Stimulated activated CD4-positive, alpha-beta T cell treated with anti-CD3 and anti-CD28 coated beads, Interleukin-1b, Interleukin-23, amount 100 ng/mL, for 24 hours (primary cell): ENCODE measurements at places on chromosomes 1 and 21.

- no peak for DNase-seq
Measured at GRCh38 chr1:45455162-45455561, 35.8 kb downstream of the TESK2 start.

DNA sequence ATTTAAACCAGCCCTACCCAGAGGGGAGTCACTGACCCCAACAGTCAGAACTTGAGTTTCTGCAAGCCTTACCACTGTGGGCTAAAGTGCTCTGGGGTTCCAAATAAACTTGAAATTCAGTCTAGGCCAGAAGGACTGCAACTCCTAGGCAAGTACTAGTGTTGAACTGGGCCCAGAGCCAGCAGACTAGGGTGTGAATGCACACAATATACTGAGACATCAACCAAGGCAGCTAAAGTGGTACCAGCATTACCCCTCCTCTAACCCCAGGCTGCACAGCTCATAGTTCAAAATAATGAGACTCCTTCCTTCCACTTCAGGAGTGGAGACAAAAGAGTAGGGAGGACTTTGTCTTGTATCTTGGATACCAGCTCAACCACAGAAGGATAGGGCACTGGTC, 18.9 kb upstream of the IL20 start:
- DNase-seq, result no peak

DNA sequence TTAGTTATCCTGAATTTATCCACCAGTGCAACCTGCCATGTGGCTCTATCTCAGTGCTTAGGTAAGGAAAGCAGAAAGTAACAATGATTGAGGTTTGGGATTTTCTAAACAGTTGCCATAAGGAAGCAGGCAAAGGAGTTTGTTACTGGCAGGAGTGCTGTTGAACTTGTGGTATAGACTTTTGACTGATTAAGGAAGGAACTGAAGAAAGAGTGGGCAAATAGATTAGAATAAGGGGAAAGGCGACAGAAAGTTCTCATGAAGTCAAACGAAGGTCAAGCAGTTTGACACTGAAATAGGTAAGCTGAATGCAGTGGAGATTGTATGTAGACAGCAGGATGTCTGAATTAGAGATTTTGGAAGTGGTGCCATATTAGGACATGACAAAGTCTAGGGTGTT, 24.2 kb upstream of the CR2 start:
- DNase-seq, result no peak

- DNase-seq, result no peak
Measured at GRCh38 chr1:50633465-50633864, 210.2 kb upstream of the DMRTA2 start.

GRCh38 chr1:244010191-244010590, 40.9 kb upstream of the ZBTB18 start:
- no peak for DNase-seq

DNA sequence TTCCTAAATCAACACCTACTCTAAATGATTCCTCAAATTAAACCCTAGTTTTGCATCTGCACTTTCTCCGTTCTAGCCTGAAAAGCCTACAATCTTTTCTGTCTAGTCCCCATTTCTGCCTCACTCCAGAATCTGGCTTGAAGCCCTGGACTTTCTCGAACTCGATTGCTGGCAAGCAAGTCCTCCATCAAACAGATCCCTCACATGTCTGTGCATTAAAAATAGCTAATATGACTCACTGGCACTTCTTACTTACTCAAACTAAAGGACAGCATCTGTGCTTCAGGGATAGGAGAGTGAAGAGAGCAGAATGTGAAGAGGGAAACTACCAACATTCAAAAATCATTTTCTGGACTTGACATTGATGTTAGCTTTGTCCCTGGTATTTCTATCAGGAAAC, 51.8 kb upstream of the CXADR start:
- DNase-seq, result no peak

GRCh38 chr21:40162075-40162474, 294.8 kb downstream of the PCP4 start:
- no peak for DNase-seq

GRCh38 chr1:207089627-207090355, 1.1 kb downstream of the C4BPB start:
- no peak for DNase-seq

DNA sequence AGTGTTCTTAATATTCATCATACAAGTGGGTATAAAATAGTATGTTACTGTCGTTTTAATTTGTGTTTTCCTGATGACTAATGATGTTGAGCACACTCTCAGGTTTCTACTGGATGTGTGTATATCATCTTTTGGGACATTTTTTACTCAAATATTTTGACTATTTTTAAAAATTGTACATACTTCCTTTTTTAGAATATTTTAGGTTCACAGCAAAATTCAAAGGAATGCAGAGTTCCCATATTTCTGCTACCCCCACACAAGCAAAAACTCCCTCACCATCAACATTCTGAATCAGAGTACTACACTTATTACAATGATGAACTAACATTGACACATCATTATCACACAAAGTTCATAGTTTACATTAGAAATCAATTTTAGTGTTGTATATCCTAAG, 114.5 kb downstream of the DPYD start:
- no peak for DNase-seq

- no peak for DNase-seq
Measured at GRCh38 chr1:24695202-24695974, 49.9 kb upstream of the CLIC4 start.

GRCh38 chr21:26833011-26833410, 12.2 kb downstream of the ADAMTS1 start:
- no peak for DNase-seq

DNA sequence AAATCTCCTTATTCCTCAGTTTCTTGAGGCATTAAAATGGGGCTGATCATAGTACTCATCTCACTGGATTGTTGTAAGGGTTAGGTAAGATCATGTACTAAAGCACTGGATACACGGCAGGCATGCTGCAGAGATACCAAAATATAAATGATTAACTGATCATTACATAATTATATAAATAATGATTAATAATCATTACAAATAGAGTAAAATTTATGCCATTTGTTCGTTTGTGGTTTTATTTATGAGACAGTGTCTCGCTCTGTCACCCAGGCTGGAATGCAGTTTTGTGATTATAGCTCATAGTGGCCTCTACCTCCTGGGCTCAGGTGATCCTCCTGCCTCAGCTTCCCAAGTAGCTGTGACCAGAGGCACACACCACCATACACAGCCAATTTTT, 140.7 kb downstream of the HHAT start:
- no peak for DNase-seq

DNA sequence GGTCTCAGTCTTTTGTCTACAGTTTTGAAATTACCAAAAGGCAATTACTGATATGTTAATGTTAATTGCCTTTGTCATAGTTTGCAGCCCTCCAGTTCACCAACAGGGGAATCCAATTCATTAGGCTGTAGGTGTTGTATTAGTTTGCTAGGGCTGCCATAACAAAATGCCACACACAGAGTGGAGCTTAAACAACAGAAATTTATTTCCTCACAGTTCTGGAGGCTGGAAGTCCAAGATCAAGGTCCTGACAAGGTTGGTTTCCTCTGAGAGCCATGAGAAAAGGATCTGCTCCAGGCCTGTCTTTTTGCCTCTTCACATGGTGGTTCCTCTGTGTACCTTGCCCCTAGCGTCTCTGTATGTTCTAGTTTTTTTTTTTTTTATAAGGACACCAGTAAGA, 1.3 kb downstream of the RTCA start:
- no peak for DNase-seq

DNA sequence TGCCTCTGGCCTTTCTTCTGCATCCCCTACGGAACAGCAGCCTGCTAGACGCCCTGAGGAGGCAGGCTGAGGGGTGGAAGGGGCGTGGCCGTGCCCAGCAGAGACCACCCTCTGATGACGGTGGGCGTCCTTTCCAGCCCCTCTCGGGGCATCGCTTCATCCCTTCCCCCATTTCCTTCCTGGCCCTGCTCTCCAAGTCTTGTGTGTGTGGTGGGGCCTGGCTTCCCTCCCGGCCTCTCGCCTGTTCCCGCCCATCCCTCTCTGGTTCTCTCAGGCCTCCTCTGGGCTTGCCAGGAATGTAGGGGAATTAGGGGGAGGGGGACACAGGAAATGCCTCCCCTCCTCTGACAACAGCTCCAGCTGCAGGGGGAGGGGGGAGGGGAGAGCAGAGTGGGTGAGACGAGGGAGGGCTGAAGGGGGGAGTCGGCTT, 51.1 kb downstream of the SKI start:
- no peak for DNase-seq

DNA sequence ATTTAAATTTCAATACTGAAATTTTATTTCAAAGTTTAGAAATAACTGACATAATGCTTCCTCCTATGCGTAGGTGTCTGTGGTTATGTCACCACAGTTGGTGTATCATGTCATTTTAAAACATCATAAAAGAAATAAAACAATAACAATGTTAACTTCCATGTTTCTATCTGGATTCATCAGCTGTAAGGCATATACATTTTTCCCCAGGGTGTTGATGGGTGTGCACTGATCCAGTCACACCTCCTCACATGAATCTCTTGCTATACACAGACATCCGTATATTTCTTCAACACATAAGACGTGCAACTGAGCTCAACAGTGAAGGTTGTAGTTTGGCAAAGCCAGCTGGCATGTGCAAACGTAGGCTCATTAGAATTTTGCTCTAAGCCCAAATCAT, 6.2 kb downstream of the KCNA3 start:
- DNase-seq, result no peak

- DNase-seq, result no peak
Measured at GRCh38 chr1:167465018-167465417, 53.3 kb downstream of the CD247 start.

GRCh38 chr1:41616563-41616962, 132.1 kb upstream of the EDN2 start:
- DNase-seq, result no peak

DNA sequence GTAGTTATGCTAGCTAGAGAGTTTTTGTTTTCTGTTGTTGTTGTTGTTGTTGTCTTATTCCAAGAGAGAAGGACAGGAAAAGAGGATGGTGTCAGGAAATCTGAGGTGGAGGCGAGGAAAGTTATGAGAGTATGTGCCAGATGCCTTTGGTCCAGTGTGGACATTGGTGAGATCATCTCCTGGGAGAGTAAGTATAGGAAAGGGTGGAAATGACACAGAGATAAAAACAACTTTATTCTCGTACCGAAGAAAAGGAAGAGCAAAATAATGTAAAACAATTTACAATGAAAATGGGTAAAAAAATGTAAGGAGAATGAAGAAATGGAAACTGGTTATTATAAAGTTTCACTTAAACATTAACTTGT, 97.4 kb upstream of the ADGRL2 start:
- DNase-seq, result no peak

DNA sequence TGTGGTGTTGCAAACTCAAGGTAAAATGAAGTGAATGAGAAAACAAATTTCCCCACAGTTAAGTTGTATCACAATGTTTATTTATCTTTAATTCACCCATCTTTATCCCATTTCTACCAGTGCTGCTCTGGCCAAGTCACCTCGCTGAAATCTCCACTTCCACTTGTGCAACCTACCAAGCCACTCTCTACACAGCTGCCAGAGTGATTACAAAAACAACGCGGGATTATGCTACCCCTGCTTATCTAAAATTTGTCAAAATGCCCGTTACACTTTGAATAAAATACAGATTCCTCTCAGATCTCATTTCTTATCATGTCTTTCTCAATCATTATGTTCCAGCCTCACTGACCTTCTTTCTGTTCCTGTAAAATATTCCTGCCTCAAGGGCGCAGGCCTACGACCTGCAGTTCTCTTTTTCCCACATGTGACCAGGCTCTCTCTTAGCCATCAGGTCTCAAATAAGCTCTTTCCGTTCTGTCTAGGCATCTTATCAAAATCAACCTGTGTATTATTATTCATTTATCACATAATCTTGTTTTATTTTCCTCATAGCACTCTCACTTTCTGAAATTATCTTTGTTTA, 95.6 kb downstream of the NTMT2 start:
- no peak for DNase-seq

DNA sequence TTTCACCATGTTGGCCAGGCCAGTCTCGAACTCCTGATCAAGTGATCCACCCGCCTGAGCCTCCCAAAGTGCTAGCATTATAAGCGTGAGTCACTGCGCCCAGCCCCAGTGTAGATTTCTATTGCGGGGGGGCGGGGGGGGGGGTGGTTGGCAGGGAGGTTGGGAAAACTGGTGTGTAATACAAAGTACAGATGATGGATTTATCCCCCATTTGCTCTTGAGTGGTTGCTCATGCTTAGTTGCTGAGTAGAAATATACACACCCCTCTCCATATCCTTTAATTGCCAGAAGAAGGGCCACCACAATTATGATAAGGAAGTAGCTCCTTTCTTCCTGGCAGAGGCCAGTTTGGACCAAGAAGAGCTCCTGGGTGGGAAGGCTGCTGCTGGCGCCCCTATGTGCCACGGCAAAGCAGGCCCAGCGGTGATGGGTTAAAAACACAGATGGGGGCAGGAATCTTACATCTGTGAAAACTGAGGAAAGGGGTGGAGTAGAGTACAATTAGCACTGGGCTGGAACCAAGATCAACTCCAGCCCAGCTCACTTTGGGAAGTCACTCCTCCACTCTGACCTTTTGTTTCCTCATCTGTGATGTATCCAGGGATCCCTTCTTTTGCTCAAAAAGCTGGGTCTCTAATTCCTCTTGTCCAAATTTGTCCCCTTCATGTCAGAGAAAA, 55.2 kb downstream of the MRPL37 start:
- no peak for DNase-seq

- DNase-seq, result no peak
Measured at GRCh38 chr1:210378736-210379135, 50.0 kb downstream of the HHAT start.

- DNase-seq, result no peak
Measured at GRCh38 chr1:20588634-20589225, at the start of gene CDA. TSS of gene CDA (plus strand) at chr1:20589097. CDS start at chr1:20589130, 33 bp downstream.

DNA sequence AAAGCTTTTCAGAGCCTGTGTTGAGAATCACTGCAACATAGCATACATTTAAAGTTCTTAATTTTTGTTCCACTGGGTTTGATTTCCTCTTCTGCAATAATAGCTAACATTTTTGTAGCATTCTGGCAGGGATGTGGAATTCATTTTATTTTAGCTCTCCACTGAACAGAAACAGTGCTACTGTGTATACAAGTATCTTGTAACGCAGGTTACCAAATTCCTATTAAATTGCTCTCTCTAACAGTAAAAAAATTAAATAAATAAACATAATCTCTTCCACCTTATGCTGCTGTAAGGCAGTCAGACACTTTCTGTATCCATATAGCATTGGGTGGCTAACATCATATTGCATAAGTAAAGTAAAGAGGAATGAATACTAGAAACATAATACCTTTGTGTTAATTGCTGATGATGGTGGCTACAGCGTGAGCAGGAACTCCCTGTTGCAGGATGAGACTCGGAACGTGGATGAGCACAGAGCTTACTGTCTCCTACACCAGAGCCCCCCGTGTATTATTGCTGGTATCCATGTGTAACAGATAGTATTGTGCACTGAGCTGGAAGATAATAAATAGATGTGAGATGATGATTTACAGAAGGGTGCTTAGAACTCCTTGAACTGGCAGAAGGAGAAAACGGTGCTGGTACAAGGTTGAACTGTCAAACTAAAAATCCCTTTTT, 276.9 kb upstream of the SNX7 start:
- no peak for DNase-seq

GRCh38 chr1:191261111-191261510, 783.4 kb upstream of the BRINP3 start:
- no peak for DNase-seq

GRCh38 chr1:110484801-110485200, 33.9 kb downstream of the PROK1 start:
- no peak for DNase-seq
